Stimulated activated CD4-positive, alpha-beta T cell treated with anti-CD3 and anti-CD28 coated beads, Interleukin-4, amount 100 ng/mL, for 4 hours (primary cell): ENCODE measurements at places on chromosomes 3 and 15.

DNA sequence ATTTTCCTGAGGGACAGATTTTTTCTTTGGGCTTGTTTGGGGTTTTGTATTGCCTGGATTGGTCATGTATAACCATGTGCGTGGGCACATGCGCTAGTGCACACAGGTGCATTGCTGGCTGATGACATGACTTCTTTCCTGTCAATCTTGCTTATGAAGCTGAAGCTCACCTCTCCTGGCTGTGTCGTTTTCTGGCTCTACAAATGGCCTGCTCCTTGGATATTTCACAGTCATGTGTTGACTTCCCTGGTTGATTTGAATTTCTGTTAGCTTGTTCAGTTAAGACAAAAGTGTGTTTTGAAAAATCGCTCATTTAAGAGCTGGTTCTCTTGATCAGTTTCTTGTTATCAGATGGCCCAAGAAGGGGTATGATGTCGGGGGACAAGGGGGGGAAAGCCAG lies 11.5 kb downstream of the PTPRG start:
- no peak for DNase-seq

GRCh38 chr3:105722943-105723556 lies 145.8 kb downstream of the CBLB start:
- DNase-seq: no peak

GRCh38 chr15:85652457-85652856 lies 142.3 kb downstream of the KLHL25 start:
- DNase-seq: no peak

DNA sequence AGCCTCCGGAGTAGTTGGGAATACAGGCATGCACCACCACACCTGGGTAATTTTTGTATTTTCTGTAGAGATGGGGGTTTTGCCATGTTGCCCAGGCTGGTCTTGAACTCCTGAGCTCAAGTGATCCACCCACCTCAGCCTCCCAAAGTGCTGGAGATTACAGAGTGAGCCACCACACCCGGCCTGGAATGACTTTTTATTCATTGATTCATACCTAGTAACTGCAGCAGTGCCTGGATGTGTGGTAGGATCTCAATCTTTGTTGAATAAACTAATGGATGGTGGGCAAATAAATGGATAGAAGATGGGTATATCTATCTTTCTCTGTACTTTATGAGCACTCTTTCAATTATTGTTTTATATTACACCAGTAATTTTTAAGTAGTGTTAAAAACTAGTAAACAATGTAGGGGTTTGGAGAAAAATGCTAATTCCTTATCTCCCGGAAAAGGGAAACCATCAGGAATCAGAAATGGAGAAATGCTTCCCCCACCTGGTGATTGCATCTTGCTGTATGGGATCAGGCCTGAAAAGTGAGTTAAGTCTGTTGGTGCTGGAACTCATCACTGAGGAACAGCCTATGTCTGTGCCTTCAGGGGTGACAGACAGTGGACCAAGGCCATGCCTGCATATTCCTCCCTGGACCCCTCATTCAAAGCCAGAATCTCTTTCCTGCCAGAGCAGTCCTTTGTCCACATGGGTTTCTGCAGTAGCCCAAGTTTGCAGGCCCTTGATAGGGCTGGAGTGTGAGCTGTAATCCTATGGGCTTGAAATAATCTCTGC lies 161.0 kb upstream of the CTDSPL start:
- DNase-seq: no peak

DNA sequence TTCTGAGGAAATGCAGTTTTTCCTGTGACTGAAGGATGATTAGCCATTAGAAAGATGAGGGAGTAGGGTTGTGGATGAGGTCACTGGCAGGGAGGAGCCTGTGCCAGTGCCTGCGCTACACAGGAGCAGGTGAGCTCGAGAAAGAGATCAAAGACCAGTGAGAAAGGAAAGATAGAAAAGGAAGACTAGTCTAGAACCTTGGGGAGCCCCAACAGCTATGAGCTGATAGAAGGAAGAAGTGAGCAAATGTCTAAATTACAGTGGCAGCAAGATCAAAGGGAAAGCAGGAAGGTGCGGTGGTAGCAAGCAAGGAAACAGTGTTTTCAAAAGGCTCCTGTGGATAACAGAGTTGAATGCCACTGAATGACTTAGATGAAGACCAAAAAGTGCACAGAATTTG lies 39.6 kb downstream of the LNP1 start:
- no peak for DNase-seq

- no peak for DNase-seq
Measured at GRCh38 chr3:72187131-72187530, 402.2 kb upstream of the PROK2 start.
